Thyroid gland (tissue), 4 donors: ENCODE measurements at places on chromosomes 1 and 21. TPM values are rescaled to one million over a fixed set of nuclear protein-coding genes. Genes with fewer than 3 reads are reported as not detected.

Gene LCE1F
- total RNA-seq: not detected

Gene LCE2C
- total RNA-seq: not detected

Gene TMEM125
- 121 TPM for total RNA-seq

Gene SYTL1
- 19.4 TPM for total RNA-seq

DNA sequence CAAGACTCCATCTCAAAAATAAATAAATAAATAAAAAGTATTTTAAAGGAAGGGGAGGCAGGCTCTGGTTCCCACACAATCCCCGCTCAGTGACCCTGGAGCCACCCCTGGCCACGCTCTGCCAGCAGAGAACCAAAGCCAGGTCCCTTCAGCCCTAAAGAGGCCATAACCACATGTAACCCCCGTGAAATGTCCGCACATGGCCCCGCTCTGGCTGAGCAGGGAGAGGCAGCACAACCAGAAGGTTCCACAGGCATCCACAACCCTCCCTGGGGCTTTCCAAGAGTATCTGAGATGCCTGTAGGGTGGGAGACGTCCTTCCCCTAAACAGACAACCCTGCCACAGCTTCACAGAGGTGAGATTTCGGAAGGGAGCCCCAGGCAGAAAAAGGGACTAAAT lies 1.4 kb upstream of the ARF1 start:
- no peak for DNase-seq

DNA sequence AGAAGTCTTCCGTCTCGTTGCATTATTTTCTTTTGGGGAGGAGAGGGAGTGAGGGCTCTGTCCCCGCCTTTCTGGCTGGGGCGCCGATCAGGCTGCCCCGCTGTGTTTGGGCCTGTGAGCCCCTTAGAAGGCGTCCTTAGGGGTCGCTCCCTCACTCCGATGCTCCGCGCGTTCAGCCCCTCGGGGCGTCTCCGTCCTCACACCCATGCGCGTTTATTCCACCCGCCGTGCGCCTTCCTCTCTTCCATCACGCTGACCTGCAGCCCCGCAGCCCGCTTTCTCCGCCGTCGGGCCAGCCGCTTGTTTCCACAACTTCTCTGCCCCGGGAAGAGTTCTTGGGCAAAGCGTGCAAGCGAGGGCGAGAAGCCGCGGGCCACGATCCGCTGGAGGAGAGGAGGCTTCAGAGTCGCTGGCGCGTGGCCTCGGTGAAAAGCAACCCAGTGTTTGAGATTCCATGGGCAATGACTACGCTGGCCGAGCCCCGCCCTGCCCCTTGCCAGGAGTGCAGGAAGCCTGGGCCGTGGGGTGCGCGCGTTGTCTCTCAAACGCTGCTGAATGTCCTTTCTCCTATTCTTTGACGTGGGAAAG lies 27.7 kb downstream of the TRIM11 start:
- peak; percentile 86 for DNase-seq

- DNase-seq: no peak
Observed at GRCh38 chr1:60283690-60284089, 210.1 kb upstream of the C1orf87 start.

GRCh38 chr1:152034654-152035538 lies 1.9 kb downstream of the S100A11 start:
- peak; percentile 40 for DNase-seq
